Lower leg skin (tissue), 4 donors: ENCODE measurements at places on chromosomes 2 and 18. TPM values are rescaled to one million over a fixed set of nuclear protein-coding genes. Genes with fewer than 3 reads are reported as not detected.

GRCh38 chr2:227412877-227413276 is 25.1 kb upstream of the SCYGR1 start:
- DNase-seq: no peak

GRCh38 chr2:230778350-230779063 is 65.9 kb downstream of the CAB39 start:
- no peak for DNase-seq

GRCh38 chr2:57093020-57093419 is 909.2 kb downstream of the CCDC85A start:
- DNase-seq: no peak

DNA sequence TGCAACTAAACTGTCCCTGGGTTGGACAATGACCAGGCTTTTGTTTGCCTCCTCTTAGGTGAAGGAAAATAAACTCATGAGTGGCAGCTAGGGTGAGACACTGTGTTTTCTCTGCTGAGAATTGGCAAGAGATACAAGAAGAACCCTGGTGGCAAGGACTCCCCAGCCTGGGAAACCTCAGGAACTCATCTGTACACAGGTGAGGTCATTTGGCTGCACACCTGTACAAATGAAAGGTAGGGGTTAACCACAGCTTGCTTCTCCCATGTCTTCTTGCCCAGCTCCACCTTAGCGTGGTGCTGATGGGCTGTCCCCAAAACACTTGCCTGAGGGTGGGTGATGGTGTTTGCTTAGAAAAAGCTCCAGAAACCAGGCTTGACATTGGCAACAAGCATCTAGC is 97.2 kb upstream of the FAM136A start:
- no peak for DNase-seq

DNA sequence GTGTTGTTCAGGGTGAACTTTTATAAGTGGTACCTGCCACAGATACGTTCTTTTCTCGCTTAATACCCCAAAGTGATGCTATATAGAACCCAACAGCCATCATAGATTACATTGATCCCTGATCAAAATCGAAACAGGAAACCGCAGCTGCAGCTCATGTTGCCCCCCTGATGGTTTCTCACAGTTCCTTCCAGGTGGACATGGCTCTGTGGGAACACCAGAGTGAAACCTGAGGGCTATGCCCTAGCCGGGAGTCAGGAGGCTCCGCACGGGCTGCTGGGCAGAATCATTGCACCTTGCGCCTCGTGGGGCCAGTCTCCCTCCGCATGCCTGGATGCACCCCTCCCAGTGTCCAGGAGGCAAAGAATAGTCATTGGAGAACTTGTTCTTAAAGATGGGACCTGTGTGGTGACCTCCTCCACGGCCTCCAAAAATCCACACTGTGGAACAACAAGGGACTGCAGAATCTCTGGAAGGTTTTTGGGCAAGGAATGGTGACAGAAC is 61.8 kb downstream of the CRACDL start:
- DNase-seq: peak; percentile 59

The ALPI gene
- total RNA-seq: not detected

GRCh38 chr2:178265851-178266250 is 71.5 kb downstream of the OSBPL6 start:
- no peak for DNase-seq

The AGAP1 gene
- total RNA-seq: 16.1 TPM

- peak; percentile 89 for DNase-seq
Observed at GRCh38 chr2:118845005-118845521, 2.4 kb downstream of the EN1 start.

DNA sequence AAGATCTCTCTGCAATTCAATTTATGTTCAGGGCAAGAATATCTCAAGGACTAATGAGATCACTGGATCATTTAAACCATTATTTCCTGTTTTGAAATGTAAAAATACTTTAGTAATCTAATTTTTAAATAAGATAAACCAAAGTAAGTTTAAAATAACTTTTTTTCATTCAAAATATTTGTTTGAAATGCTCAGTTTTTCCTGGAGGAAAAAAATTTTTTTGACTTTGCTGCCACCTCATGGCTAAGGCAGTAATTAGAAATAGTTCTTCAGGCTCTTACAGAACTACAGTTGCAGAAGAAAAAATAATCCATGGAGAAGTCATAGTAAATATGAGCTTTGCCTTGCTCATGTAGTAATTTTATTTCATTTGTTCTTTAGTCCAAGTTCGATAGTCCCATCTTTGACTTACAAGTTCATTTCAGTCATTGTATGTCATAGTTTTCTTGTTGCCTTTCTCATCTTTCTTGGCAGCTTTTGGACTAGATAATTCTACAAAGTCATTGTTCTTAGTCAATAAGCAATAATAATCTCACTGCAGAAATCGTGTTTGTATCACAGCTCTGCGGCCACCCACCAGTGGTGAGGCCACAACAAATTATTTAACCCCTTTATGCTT is 127.4 kb downstream of the DPP4 start:
- DNase-seq: no peak

The SPR gene
- total RNA-seq: 8.0 TPM

The SLC5A7 gene
- not detected for total RNA-seq

- no peak for DNase-seq
Observed at GRCh38 chr2:203191961-203192360, 46.9 kb upstream of the CYP20A1 start.

DNA sequence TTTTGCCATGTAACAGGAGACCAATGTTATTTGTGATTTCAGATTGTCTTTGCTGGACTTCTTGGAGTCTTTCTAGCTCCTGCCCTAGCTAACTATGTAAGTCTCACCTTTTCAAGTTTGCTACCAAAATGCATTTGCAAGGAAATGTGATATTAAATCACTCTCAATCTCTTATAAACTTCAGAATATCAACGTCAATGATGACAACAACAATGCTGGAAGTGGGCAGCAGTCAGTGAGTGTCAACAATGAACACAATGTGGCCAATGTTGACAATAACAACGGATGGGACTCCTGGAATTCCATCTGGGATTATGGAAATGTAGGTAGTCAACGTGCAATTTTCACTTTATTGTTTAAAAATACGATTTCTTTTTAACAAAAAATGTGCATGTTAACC is 3.0 kb downstream of the GKN1 start:
- no peak for DNase-seq

The NT5C1B gene
- total RNA-seq: not detected

DNA sequence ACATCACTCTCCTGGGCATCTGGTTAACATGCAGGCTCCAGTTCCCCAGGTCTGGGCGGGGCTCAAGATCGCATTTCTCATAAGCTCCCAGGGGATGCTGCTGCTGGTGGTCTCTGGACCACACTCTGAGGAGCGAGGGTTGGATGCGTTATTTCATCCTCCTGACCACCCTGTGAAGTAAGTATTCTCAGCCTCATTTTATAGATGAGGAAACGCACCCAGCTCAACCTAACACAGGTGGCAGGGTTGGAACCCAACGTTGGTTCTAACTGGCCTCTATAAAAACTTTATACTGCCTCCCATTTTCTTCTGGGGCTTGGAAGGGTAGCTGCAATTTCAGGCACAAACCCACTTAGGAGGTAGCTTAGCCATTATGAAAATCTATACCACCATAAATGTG is 120.5 kb downstream of the FAM210A start:
- DNase-seq: no peak

- no peak for DNase-seq
Observed at GRCh38 chr2:11155381-11156035, at the start of gene SLC66A3. Gene SLC66A3 (plus strand): TSS chr2:11155467. CDS start chr2:11155547, 80 bp downstream.

- DNase-seq: no peak
Observed at GRCh38 chr2:96918754-96919550, 49.1 kb upstream of the SEMA4C start.

- DNase-seq: no peak
Observed at GRCh38 chr18:12943215-12943614, 4.6 kb upstream of the SEH1L start.

The NT5DC4 gene
- not detected for total RNA-seq

- DNase-seq: no peak
Observed at GRCh38 chr18:32753656-32754260, 19.1 kb downstream of the KLHL14 start.

- peak; percentile 78 for DNase-seq
Observed at GRCh38 chr2:158716121-158716791, 78.9 kb upstream of the DAPL1 start.

- DNase-seq: no peak
Observed at GRCh38 chr2:220552790-220553535, 925.5 kb downstream of the SLC4A3 start.

DNA sequence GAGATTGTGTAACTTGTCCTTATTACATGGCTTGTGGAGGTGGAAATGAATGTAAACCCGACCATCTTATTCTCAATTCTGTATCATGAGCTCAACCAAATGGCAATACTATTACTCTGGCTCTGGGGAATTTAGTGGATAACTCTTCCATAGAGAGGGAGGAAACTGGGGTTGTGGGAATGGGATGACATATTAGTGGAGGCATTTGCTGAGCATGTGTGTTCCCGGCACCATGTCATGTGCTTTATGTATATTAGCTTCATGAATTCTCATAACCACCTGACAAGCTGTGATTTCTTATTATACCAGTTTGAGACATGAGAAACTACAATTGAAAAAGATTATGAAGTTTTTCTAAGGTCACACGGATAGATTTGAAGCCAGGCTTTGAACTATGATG is 112.8 kb upstream of the TMEFF2 start:
- no peak for DNase-seq

DNA sequence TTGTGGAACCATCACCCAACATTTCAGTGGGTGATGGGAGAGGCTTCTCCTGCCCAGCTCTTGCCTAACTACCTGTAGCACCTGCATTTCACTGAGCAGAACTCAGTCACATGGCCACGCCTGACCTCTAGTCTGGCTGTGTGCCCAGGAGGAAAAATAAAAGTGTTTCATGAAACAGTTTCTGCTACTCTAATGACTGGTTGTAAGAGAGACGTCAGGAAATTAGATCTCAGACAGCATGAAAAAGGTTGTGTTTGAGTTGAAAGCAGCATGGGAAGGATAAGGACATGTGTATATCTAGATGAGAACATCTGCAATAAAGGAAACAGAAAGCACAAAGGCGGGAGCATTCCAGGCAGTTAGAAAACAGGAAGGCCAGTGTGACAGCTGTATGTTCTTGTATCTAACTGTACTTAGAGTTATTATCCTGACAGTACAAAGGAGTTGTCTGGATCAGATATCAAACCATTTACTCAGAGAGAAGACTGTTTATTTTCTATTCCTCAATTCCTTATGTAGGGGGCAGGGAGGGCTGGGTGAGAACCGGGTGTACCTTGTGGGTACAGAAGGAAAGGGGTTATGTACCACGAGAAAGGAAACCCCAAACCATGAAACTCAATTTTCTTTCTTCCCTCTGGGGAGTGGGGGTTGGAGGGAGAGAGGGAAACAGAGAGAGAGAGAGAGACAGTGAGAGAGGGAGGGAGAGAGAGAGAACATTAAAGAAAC is 307.4 kb upstream of the VWC2L start:
- no peak for DNase-seq

DNA sequence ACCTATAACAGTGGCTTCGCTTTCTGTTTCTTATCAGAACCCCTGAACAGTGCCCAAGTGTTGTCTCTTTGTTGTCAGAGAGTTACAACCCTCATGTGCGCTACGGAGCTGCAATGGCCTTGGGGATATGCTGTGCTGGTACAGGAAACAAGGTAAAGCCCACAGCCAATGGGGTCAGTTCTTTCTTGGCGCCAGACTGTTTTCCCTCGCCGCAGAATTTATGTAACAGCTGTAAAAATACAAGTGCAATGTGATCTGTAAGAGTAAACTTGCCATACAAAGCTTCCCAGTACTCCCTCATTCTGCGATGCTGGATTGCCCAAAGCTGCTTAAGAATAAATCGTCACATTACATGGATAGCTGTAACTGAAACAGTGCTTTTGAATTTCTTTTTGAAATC is 13.9 kb upstream of the HTR2B start:
- DNase-seq: no peak

The TMEM37 gene
- 8.7 TPM for total RNA-seq

The NRP2 gene
- 11.5 TPM for total RNA-seq

The SOS1 gene
- total RNA-seq: 18.9 TPM

The CCDC85A gene
- 3.6 TPM for total RNA-seq

DNA sequence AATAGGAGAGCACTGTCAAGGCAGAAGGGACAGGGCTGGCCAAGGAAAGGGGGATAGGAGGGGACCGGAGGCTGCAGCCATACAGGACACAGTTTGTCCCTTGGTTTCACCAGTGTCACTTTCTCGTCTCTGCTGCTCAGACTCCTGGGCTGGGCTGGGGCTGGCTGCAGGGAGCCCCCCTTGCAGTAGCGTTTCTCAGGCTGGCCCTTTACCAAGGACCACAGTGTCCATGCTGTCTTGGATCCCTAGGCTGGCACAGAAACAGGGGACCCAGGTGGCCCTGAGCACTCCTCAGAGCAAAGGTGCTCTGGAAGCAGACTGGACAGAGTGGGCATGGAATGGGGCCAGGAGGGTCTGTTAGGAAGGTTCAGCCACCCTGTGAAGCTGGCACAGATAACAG is 34.8 kb downstream of the ATOH8 start:
- no peak for DNase-seq

The OXER1 gene
- 2.5 TPM for total RNA-seq

DNA sequence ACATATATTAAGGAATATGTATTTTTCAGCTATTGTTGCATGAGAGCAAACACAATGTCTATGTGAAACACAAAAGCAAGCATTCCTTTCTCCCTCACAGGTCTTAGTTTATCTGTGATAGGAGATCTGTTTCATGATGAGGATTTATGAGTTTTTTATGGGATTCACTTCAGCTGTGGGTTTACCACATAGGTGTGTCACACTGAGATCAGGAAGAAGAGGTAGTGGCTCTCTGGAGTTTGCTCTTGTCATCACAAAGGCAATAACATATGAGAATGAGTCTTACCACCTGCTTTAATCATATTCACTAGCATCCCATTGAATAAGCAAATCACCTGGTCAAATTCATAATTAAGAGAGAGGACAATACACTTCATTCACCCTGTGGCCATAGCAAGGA is 960.3 kb upstream of the SLC39A10 start:
- DNase-seq: no peak

- DNase-seq: no peak
Observed at GRCh38 chr2:190304404-190304803, 15.2 kb downstream of the HIBCH start.

- no peak for DNase-seq
Observed at GRCh38 chr2:2974982-2975381, 402.6 kb downstream of the EIPR1 start.

- DNase-seq: no peak
Observed at GRCh38 chr2:6470518-6470917, 395.2 kb downstream of the CMPK2 start.

GRCh38 chr2:201643216-201643890 is at the start of gene TMEM237:
Gene TMEM237 (minus strand): TSS chr2:201643503. CDS start chr2:201643400, 103 bp downstream.
- DNase-seq: peak; percentile 51

- DNase-seq: no peak
Observed at GRCh38 chr18:49669403-49669802, 107.5 kb downstream of the LIPG start.

The CCDC121 gene
- total RNA-seq: 2.0 TPM

DNA sequence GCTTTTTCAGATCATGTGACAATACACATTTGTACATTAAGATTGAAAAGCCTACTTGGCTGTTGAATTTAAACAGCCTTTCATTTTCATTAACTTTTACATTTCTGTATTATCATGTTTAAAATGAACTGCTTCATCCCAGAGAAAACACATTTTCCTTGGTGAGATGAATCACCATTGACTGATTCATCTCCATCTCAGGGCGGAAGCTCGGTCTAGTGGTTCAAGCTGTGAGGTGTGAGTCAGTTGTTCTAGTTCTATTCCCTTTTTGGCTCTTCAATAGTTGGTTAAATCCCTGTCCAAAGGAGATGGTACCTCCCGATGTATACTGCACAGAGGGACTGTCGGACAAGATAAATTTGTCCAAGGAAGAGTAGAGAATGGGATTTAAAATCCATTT is 189.7 kb downstream of the ADCYAP1 start:
- no peak for DNase-seq

- no peak for DNase-seq
Observed at GRCh38 chr2:235949567-235950472, 218.4 kb downstream of the GBX2 start.
